Activated CD4-positive, alpha-beta T cell treated with anti-CD3 and anti-CD28 coated beads, Interleukin-2, amount 50 U/mL, for 4 hours (primary cell): ENCODE measurements at places on chromosomes 13 and 19.

- no peak for DNase-seq
These were observed 6.0 kb upstream of the RASL11A start for GRCh38 chr13:27264648-27265047.

DNA sequence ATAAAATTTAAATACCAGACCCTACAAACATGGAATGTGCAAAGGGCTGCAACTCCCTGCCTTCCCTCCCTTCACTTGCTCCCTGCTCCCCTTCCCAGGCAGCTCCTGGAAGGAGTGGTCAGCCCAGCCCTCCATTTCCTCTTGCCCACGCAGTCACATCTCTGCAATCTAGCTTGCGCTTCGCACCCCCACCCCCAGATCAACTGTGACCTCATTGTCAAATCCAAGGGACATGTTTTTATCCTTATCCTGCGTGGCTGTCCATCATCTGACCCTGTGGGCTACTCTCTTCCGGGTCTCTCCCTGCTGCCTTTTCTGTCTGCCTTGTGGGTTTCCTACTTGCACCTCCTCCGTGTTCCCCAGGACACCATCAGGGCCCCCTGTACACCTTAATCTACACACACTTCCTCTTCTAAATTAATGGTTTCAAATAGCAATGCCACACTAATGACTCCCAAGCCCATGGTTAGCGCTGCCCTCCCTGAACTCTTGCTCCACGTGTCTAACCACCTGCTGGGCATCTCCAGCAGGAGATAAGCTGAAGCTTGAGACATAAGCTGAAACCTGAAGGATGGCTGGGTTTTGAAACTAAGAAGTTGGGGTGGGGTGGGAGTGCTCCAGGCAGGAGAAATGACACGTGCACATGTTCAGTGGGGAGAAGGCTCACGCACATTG, 118.3 kb downstream of the USP12 start:
- DNase-seq = no peak

- DNase-seq = no peak
These were observed 37.9 kb downstream of the SOX1 start for GRCh38 chr13:112104881-112105234.

DNA sequence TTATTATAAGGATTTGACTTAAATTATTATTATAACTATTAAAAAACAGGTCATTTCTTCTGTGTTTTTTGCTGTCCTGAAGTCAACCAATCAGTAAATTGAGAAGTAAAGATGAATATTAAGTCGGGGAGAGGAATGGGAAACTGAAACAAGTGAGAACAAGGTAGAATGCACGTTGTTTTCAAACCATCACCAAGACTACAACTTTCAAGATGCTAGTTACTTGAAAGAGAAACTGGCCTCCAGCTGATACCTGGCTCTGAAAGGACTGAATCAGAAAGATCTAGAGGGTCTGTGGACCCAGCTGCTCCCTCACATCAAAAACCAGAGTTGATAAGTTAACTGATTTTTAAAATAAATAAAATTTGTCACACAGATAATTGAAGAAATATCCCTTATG, 1301.5 kb upstream of the ATXN8OS start:
- DNase-seq = no peak

GRCh38 chr13:21747456-21747855, 76.6 kb downstream of the FGF9 start:
- no peak for DNase-seq
